ENCODE measurements at places on chromosomes 7 and 10.

DNA sequence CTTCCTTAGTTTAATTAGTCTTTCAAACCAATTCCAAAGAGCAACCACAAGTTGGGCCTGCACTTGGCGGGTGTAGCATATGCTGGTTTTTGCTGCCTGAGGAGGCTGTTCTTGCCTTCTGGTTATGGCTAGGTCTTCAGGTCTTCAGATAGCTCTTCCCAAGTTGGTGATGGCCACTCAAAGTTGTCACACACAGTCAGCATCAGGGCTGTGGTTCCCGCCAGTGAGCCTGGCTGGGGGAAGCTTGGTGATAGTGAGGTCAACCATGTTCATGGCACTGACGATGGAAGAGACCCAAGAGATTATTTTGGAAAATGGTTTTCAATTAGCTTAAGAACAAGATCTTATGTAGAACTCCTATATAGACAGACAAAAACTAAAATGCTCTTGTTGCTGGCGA lies 18.8 kb upstream of the HTR5A start:
- DNase-seq, result no peak

GRCh38 chr7:157280216-157280841 lies 56.5 kb upstream of the DNAJB6 start:
- DNase-seq, result no peak

- DNase-seq, result no peak
Measured at GRCh38 chr7:42913591-42913990, 1.7 kb upstream of the C7orf25 start.

DNA sequence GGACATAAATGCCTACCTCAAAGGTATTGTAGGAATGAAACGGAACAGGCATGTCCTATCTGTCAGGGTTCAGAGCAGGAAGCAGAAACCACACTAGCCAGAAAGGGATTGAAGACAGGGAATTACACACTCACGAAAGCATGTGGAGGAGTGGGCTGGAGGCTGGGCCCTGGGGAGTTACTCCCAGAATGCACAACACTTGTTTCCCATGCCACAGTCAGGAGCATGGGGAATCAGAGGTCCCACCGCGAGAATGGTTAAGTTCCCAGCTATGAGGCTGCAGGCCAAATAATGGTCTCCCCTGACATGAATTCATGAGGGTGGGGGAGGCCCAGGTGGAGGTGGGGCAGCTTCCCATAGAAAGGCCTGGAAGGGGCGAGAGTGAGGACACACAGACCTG lies 212.7 kb downstream of the HERPUD2 start:
- no peak for DNase-seq

DNA sequence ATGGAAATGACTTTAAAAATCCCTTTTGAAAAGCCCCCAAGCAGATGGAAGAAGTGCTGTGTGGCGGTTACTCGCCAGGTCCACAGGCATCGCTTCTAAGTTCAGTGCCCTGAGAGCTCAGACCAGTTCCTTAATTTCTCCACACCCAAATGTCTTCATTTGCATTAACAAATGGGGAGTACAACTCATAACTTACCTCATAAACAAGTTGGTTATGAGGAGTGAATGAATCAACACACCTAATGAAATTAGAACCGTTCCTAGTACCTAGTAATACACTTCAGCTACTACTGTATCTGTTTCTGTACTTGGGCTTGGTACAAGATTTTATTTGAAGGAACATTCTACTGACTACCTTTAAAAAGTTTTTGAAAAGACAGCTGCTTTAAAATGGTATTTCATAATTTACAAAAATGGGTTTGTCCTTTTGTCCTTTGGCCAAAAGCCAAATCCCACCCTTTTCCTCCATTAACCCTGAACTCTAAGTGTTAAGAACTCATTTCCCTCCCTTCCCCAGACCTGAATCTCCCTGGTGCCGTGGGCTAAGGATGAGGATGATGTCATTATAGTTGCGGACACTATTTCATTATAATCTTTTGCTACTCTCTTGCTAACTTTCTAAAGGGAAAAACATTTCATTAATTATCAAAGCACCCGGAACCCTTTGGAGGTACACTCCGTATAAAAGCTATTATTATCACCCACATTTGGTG lies 221.5 kb upstream of the CELF2 start:
- DNase-seq, result no peak

All from T-helper 2 cell (primary cell).